ENCODE measurements at places on chromosomes 7 and 10.

DNA sequence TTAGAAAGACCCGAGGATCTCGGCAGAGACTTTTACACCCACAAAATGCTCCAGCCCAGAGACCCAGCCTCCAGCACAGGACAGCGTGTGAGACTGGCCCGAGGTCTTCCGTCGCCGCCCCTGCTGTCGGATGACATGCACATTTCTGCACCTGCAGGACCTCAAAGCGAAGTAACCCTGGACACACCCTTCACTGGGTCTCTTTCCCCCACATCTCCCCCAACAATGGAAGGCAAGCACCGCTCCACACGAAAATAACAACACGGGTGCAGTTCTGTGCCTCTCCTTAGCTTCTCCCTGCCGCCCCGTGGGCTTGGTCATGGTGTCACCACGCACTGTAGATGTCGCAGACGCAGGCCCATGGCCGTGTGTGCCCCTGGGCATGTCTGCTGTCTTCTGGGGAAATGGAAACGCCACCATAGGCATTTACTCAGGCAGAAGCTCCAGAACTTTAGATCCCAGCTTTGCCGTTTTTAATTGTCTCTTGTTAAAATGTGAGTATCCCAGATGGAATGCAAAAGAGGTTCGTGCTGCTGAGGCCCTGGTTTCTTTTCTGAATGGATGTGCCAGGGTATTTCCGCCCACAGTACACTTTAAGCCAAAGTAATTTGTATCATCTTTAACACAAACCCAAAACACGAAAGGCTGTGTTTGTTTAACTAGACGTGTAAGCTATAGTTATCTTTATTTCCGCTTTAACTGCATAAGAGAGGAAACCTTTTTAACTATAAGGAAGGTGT, 237.9 kb downstream of the MGMT start:
- DNase-seq, result no peak

DNA sequence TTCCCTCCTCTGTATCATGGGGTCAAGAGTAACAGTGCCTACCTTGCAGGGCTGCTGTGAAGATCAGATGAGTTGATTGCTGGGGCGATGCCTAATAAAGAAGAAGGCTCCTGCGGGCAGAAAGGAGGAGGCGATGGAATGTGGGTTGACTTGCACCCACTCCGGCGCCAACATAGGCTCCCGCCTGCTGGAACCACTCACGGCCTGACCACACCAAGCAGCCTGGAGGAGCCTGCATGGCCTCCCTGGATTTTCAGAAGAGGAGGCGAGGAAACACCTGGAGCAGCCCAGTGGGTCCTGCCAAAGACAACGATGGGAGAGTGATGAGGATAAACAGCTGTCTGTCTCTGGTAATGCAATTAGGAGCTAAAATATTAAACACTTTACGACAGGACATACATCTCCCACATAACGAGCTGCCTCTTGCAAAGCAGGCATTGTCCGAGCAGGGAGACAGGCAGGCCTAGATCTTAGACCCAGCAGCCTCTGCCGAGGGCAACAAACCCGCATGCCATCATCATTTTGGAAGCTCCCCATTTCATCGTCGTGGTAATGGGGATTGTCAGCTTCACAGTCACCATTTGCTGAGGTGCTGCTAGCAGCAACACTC, 302.9 kb upstream of the ZMIZ1 start:
- no peak for DNase-seq

DNA sequence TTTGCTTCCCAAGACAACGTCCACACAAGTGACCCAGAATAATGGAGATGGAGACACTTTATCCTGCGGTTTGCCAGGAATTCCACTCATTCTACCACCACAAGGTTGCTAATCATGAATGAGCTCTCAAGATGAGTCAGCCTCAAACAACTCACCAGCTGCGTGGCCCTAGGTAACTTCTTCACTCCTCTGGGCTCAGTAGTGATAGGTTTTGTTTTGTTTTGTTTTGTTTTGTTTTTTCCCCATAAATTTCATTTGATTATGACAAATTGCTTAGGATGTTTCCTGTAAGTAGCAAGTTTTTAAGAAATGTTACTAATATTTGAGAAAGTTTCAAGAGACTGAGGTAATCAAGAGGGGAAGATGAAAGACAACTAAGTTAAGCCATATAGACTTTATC, 286.8 kb downstream of the PARD3 start:
- DNase-seq, result no peak

GRCh38 chr10:30967650-30968410, 63.8 kb downstream of the ZNF438 start:
- no peak for DNase-seq

DNA sequence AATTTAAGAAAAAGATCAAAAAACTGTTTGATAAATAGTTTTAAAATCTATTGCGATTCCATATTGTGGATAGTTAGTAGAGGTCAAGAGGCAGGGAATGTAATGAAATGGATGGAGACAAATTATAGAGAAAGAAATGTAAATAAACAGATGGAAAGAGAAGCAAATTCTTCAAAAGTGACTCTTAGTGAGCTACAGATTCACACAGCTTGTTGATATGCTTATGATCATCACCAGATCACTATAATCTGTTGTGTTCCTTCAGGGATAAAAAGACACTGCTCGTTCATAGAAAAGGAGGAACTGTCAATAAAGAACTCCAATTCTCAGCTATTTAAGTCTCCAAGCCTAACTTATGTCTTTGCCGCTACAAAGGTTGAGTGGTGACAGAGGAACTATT, 251.4 kb upstream of the SEMA3C start:
- DNase-seq, result no peak

- DNase-seq, result no peak
These were observed 113.1 kb upstream of the IGFBP3 start for GRCh38 chr7:46034056-46034768.

- no peak for DNase-seq
These were observed 373.5 kb downstream of the KCNMA1 start for GRCh38 chr10:77264107-77264506.

GRCh38 chr7:51430480-51431086, 114.0 kb upstream of the COBL start:
- DNase-seq, result peak; percentile 2

DNA sequence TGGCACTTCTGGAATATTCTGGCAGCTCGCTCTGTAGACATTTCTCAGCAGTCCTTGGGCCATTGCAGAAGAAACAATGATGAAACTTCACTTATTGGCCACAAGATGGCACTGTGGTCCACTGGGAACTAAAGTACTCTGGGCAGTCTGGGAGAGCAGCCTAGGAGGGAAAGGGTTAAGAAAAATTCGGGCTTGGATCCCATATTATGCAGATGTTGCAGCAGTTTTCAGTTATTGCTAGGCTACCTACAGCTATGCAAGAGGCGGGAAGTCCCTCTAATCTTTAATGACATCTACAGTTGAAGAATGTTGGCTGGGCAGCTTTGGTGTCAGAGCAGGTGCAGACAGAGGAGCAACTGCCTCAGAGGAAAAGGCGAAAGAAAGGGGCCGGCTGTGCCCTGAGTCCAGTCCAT, 201.7 kb upstream of the PRSS58 start:
- no peak for DNase-seq

GRCh38 chr7:29405891-29406290, 157.7 kb upstream of the PRR15 start:
- no peak for DNase-seq

- no peak for DNase-seq
These were observed 32.1 kb upstream of the ZNF735 start for GRCh38 chr7:64174941-64175340.

DNA sequence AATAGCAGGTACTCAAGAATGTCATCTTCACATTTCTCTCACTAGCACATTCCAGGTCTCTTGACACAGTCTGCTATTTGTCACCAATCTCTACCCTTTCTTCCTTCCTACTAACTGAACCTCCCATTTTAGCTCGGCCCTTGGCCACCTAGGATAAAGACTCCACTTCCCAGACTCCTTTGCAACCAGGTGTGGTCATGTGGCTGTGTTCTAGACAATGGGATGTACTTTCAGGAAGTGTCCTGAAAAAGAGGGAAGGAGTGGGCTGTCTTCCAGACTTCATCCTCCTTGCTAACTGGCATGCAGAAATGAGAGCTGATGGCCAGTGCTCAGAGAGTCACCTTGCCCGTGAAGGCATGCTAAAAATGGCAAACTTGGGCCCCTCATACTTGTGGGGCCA, 139.2 kb downstream of the AMPH start:
- no peak for DNase-seq

GRCh38 chr7:87416682-87417587, 58.5 kb downstream of the ABCB4 start:
- DNase-seq, result peak; percentile 48

- no peak for DNase-seq
These were observed 16.0 kb upstream of the GALNTL5 start for GRCh38 chr7:151940048-151940811.

GRCh38 chr7:18708204-18708603, 212.7 kb downstream of the HDAC9 start:
- DNase-seq, result no peak

DNA sequence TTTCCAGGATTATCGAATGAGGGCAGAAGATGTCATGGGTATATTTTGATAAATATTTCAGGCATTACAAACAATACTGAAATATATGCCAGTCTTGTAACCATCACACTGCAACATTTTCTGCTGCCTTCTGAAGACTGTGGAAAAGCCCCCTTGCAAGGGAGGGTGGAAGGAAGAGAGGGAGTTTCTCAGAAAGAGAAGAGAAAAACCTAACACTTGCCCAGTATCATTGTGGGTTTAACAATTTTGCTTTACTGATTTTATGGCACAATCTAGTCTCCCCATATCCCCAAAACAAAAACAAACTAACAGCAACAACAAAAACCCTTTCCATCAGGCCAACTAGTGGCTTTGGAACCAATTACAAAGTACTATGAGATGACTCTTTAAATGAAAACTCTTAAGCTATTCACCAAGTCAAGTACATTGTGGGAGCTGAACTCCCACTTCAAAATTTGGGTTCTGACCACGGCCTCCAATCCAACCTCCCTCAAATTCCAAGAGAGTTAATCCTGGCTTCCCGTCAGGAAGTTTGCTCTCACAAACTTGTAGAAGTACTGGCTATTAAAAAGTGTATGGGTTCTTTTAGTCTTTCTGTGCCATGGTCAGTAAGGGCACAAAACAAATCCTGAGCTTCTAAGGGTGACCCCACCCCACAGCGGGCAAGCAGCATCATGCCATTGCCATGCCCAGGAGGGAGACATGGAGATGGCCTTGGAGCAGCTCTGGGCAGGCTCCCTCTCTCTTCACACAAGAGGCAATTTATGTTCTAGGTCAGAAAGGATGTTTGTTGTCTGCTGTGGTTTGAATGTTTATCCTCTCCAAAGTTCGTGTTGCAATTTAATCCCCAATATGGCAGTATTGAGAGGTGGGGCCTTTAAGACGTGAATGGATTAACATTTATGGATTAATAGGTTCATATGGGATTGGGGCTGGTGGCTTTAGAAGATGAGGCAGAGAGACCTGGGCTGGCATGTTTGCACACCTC, 96.3 kb downstream of the JAZF1 start:
- DNase-seq, result no peak

- DNase-seq, result no peak
These were observed 6.3 kb downstream of the TMEM243 start for GRCh38 chr7:87213252-87213651.

GRCh38 chr7:147096629-147097028, 980.0 kb downstream of the CNTNAP2 start:
- DNase-seq, result no peak

- no peak for DNase-seq
These were observed 16.8 kb upstream of the SH2D4B start for GRCh38 chr10:80520661-80521470.

DNA sequence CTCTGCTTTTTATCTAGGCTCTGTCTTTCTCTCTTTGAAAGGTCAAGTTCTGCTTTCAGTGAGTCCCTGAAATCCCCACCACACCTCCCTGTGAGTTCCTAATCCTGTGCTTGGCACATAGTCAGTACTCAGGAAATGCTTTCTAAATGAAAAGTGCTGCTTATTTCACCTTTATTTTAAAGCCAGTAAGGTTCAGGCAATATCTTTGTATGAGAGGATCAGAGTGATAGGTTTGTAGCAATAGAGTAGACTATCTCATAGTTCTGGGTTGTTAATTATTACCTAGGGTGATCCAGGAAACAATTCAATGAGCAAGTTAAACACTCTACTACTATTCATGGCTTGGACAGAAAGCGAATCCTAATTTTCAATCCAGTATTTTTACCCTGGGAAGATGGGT, 7.4 kb upstream of the LAMB1 start:
- DNase-seq, result no peak

- DNase-seq, result no peak
These were observed 361.3 kb upstream of the MKI67 start for GRCh38 chr10:128487517-128487916.

DNA sequence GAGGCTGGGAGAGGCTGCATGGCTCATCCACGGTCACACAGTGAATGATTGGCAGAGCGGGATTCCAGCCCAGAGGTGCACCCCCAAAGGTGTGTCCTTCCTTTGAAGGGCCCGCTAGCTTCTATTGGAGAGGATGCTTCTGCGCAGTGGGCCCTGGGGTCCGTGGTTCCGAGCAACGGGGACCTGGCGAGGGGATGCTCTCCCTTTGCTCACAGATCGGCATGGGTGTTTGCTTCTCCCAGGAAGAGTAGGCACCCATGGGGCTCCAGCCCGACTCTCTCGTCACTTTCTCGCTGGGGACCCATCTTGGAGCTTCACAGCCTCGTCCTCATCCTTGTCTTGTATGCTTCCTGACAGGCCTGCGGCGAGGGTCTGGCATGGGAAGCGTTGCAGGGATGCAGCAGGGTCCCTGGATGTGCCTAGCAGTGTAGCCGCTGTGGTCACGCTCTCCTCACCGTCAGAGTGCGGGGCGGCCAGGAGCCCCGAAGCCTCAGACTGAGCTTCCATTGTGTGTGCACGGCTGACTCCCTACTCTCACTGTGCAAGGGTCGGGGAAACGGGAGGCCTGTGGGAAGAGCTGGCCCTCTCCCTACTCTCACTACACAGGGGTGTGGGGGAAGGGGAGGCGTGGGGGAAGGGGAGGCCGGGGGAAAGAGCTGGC, 538.5 kb upstream of the FOXK1 start:
- no peak for DNase-seq

All from stimulated activated CD8-positive, alpha-beta memory T cell treated with anti-CD3 and anti-CD28 coated beads, Interleukin-2, amount 100 ng/mL, for 1 hour (primary cell).